Skeletal muscle tissue (tissue), 5 donors: ENCODE measurements at places on chromosomes 3 and 15. TPM values are rescaled to one million over a fixed set of nuclear protein-coding genes. Genes with fewer than 3 reads are reported as not detected.

CCR3 gene
- total RNA-seq, result not detected

TMIE gene
- total RNA-seq, result 1.0 TPM

ZSCAN2 gene
- 13.6 TPM for total RNA-seq

CLSTN2 gene
- total RNA-seq, result 4.7 TPM

CALML4 gene
- 2.6 TPM for total RNA-seq

A4GNT gene
- total RNA-seq, result not detected

PODXL2 gene
- total RNA-seq, result 4.2 TPM

CD276 gene
- total RNA-seq, result 40.7 TPM

LMAN1L gene
- not detected for total RNA-seq

FBXL22 gene
- total RNA-seq, result 17.7 TPM

PIGBOS1 gene
- total RNA-seq, result 6.8 TPM

DPPA2 gene
- not detected for total RNA-seq

CTSH gene
- total RNA-seq, result 34.4 TPM

TMED3 gene
- total RNA-seq, result 28.2 TPM
